T-cell (primary cell): ENCODE measurements at places on chromosomes 12 and 14.

DNA sequence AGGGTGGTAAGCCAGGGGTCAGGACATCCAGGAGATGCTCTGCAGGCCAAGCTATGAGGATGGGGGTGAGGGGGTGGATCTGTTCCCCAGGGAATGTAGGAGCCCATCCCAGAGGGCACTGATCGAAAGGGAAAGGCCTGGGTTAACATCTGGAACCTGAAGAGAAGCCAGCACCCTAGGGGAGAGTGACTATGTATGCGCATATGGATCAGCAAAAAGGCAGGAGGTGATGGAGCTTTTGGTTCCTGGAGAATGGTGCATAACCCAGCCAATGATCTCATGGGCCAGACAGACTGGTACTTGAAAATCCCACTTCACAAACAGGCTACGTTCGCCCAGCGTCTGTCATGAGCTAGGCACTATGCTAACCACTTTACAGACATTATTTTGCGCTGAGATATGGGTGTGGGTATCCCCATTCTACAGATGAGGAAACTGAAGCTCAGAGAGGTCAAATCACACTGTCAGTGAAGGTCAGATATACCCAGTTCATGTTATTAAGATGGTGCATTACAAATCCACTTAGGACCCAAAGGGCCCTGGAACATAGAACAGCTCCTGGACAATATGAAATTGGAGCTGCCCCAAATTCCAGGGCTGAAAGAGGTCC, 1.6 kb downstream of the CCDC63 start:
- no peak for DNase-seq

GRCh38 chr12:10395390-10395998, 5.7 kb upstream of the KLRK1 start:
- no peak for DNase-seq

- DNase-seq: no peak
Observed at GRCh38 chr12:63397807-63398206, 246.8 kb upstream of the AVPR1A start.

DNA sequence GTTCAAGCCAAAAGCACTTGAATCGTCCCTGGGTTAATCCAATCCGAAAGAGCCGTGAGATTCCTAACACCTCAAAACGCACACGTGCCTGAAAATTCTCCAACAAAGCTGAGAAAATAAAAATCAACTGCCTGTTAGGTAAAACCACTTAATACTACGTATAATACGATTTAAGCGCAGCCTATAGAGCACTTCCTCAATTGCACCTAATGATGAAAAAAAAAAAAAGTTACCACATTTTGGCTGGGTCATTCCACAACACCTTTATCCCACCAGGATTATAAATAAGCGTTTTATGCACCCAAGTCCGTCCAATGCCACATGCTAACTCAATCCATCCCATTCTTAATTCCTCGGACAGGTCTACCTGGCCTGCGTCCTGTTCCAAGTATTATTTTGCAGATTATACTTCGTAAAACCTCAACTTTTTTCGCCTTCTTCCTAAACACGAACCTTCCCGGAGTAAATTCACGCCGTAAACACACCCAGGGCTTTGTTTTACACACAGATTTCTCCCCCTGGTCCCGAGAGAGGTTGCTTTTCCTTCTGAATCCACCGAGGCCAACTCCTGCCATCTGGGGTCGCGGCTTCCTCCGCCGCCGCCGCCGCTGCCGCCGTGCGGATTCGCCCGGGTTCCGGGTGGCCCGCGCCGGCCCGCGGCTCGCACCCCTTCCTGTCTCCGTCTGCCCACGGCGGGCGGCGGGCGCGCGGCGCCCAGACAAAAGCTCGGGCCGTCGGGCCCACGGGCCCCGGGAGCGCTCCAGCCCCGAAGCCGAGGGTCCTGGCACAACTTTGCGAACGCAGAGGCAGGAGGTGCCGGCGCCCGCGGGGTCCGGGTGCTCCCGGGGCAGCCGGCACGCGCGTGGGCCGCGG, 66.2 kb downstream of the RNF34 start:
- no peak for DNase-seq

GRCh38 chr12:100185361-100185894, 15.2 kb upstream of the ACTR6 start:
- no peak for DNase-seq

- no peak for DNase-seq
Observed at GRCh38 chr12:38761636-38762342, 143.6 kb downstream of the CPNE8 start.

DNA sequence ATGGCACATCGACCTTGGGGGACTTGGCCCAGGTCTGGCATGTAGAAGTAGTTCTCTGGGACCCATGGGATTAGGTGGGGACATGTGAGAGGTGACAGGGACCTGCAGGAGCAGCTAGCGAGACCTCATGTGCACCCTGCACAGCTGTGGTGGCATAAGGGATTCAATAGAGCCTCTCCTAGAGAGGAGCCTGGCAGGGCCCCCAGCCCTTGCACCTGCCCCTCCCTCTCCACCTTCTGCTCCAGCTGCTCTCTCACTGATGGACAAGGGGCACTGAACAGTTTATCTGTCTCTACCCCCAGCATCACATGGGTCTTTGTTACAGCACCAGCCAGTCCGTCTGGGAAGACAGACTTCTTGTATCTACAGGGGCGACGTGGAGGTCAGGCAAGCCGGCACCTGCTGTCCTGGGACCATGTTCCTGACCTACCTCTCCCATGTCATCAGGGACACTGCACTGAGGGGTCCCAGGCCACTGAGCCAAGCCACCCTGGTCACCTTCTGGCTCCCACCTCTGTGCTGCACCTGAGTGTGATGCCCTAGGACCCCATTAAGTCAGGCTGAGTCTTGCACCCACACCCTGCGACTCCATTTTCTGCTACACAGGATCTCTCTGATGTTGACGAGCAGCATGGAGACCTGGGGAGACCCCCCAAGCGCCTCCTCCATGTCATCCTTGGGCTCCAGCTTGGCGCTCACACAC, 32.6 kb downstream of the DDX11 start:
- no peak for DNase-seq

DNA sequence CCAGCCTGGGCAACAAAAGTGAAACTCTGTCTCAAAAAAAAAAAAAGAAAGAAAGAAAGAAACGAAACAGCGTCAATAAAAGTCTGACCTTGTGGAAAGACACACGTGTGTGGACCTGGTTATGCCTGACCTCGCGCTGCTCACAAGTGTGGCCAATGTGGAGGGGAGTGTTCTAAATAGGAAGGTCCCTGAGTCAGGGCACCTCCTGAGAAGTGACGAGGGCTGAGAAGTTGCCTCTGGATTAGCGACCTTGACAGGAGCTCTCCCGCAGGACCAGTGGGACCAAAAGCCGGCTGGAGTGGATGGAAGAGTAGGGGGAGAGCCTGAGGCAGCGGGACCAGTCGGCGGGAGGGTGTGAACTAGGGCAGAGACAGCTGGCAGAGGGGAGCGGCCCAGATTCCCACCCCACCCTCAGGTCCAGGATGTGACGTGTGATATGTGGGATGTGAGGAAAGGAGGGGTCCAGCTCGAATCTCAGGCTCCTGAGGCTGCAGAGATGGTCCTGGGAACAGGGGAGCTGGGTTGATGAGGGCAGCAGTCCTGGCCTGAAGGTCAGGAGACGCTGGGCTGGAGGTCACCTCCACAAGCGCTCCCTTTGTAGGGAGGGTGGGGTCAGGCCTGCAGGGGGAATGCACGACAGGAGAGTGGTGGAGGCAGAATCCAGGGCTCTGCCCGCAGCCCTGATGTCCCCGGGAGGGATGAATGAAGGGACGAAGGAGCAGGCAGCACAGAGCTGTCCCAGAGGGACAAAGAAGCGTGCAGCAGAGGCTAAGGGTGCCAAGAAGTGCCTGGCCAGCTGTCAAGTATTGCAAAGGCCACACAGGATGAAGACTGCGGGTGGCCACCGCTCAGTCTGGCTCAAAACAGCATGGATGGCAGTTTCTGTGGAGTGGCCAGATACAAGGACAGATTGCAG, 24.8 kb upstream of the GPR68 start:
- DNase-seq: no peak

GRCh38 chr12:82723891-82724290, 37.2 kb downstream of the TMTC2 start:
- DNase-seq: no peak

GRCh38 chr12:115078334-115078733, 394.4 kb upstream of the TBX3 start:
- DNase-seq: no peak

- no peak for DNase-seq
Observed at GRCh38 chr14:57714487-57714931, 151.4 kb downstream of the SLC35F4 start.

- DNase-seq: no peak
Observed at GRCh38 chr12:15122344-15122743, 98.9 kb downstream of the RERG start.

DNA sequence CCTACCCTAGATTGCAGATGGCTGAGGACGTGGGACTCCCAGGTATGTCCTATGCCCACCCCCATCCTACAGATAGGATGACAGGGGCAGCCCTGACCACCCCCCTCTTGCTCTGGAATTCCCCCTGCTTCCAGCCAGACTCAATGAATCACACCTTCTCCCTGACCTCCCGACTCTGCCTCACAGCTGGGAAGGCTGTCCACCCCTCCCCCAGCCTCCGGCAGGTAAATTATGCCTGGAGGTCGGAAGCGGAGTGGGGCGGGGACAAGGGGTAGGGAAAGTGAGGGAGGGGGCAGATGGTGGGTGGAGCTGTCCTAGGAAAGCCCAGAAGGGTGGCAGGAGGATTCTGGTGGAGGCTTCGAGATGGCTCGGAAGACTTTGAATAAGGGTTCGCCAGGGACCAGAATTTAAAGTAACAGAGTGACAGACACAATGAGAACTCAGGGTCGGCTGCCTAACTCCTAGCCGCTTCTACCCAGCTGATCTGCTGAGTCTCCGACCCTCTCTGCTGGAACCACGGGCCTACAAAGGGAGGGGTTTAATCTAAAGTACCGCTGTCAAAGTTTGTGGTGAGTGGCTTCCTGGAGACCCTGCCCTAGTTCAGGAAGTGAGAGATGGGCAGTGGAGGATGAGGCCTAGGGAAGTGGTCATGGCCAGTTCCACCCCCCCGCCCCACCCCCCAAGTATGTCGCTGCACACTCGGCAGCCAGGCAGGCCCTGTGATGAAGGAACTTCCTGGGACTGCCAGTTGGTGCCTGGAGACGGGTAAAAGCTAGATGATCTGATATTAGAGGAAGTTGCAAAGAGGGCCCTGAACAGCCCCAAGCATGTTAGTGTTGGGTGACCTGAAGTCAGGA, 4.2 kb downstream of the PLEKHG3 start:
- peak; percentile 21 for DNase-seq

GRCh38 chr12:92297405-92297804, 151.8 kb upstream of the BTG1 start:
- DNase-seq: no peak

DNA sequence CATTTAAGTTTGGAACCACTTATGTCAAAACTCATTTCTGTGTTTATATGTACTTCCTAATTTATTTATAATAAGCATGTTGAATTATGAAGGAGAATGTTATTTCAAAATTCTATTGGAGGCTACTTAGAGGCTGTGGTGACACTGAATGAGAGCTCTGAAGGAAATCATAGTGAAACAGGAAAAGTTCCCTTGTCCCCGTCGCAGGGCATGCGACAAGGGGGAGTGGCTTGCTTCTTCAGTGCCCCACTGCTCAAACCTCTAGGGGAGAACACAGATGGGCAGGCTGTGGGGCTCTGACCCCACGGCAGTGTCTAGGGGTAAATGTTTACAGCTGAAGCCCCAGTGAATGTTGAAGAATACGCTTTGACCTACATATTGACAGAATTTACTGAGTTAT, 261.9 kb downstream of the RAD51B start:
- DNase-seq: no peak

- DNase-seq: no peak
Observed at GRCh38 chr12:131818821-131819585, 9.2 kb upstream of the MMP17 start.

GRCh38 chr12:77064896-77065360, 441 bp downstream of the E2F7 start:
- DNase-seq: no peak

- DNase-seq: no peak
Observed at GRCh38 chr14:74290415-74290814, 12.3 kb downstream of the ABCD4 start.

- peak; percentile 93 for DNase-seq
Observed at GRCh38 chr12:1690578-1691122, at the start of gene ADIPOR2. TSS of gene ADIPOR2 (plus strand) at chr12:1691070. CDS start at chr12:1754344, 63,274 bp downstream.

- DNase-seq: no peak
Observed at GRCh38 chr12:128267651-128268378, 845 bp downstream of the TMEM132C start.

- no peak for DNase-seq
Observed at GRCh38 chr14:61505815-61506809, 184.7 kb downstream of the PRKCH start.

GRCh38 chr12:121805171-121806008, 1.6 kb downstream of the SETD1B start:
- DNase-seq: no peak

DNA sequence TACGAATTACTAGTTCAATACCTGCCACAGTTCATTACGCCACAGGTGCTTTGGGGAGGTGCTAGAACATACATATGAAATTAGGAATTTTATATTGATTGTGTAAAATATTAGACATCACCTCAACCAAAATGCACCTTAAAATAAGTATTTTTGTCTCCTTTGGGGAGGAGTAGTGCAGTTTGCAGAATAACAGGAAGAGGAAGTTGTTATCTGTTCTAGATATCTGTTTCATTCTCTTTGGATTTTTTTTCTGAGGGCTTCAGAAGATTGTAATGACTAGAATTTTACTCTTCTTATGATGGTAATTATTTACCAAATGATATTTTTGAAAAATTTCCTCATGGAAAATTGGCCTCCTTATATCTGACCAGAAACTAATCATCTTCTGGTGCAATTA, 9.9 kb upstream of the GYS2 start:
- no peak for DNase-seq

DNA sequence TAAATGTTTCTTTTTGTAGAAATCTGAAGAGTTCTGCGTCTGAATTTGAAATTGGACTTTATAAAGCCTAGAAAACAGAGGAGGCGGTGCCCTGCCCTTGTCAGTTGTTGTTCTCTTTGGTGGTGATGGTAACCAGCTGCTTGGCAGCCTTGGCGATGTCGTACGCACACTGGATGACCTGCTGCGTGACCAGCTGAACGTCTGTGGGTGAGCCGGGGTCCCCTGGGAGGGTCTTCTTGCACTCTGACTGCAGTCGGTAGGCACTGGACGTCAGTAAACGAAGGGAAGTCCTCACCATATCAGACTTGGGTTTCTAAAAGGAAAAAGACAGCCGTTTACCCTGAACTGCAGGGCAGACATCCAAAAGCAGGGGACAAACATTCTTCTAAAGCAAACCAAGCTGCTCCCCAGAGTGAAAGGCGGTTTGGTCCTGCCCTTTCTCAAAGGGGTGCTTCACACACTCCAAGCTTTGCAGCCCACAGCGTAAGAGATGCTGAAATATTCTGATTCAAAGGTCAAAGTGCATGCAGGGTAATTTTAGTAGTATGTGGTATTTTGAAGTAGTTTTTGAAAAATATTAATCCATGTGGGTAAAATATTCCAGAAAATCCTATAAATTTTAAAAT, 32.9 kb downstream of the TCHP start:
- DNase-seq: no peak

- no peak for DNase-seq
Observed at GRCh38 chr12:108099778-108100489, 29.2 kb upstream of the WSCD2 start.
